ENCODE measurements at places on chromosomes 2 and 18. TPM values are rescaled to one million over a fixed set of nuclear protein-coding genes. Genes with fewer than 3 reads are reported as not detected.

DNA sequence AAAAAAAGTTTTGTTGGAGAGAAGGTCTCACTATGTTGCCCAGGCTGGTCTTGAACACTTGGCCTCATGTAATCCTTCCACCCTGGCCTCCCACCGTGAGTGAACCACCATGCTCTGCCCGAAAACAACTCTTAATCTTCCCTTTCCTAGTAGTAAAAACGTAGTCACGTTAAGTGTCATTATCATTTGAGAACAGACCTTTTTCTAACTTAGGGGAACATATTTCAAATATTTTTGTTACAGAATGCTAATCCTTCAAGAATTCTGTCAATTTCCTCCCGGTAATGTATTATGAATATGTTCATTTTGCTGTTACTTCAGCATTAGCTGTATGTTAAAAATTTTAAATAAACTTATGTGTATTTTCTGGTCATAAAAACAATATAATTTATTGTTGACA is 49.7 kb downstream of the MTA3 start:
- DNase-seq: no peak

APLF gene
- 1.3 TPM for polyA plus RNA-seq

GRCh38 chr18:48869591-48869990 is 81.2 kb downstream of the SMAD7 start:
- no peak for DNase-seq

DNA sequence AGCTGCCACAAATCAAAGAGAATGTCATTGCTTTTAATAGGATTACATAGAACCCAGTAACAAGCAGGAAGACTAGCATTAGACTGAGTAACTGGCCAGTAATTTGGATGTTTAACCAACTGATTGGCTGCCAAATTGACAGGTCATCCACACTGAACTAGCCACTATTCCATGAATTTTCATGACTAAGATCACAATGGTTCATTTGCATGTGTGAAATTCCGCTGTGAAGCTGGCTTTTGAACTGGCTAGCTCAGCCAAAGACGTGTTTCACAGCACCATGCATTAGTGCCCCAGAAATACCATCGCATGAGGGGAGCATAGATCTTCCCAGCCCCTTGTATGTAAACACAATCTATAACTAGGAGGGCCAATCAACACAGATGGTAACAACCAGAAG is 649.8 kb downstream of the ARHGAP15 start:
- no peak for DNase-seq

MYCN gene
- 5.5 TPM for polyA plus RNA-seq

DNA sequence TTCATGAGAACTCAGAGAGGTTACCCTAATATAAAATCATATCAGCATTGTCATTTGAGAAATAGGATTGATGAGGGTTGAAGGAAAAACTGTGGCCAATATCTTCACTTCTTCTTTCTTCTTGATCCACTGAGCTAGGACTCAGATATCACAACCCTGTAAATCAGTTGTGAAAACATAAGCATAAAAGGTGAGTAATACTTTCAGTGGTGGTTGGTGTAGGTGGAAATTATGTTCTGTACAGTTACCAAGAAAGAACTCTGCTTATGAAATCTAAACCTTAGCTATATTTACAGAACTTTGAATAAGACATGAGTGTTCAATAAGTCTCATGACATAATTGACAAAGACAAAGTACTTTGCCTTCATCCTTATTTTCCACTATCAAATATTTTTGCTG is 56.3 kb downstream of the PAX3 start:
- DNase-seq: no peak

DNA sequence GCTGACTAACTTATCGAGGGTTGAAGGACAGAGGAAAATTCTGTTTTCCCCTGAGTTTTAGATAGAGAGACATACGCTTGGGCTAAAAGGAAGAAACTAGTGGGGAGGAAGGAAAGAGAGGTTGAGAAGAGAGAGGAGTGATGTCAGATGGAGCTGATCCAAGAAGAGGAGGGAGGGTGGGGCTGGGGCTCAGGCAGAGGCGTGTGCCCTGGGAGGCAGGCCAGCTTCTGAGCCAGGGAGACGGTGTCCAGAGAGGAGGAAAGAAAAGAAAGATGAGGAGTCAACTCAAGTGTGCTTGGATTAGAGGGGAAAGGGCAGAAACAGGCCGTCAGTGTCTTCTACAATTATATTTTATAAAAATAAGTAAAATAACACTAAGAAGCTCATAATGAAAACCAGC is 56.2 kb downstream of the EMILIN2 start:
- peak; percentile 84 for DNase-seq

GRCh38 chr2:39128919-39129391 is 8.1 kb upstream of the SOS1 start:
- DNase-seq: no peak

DNA sequence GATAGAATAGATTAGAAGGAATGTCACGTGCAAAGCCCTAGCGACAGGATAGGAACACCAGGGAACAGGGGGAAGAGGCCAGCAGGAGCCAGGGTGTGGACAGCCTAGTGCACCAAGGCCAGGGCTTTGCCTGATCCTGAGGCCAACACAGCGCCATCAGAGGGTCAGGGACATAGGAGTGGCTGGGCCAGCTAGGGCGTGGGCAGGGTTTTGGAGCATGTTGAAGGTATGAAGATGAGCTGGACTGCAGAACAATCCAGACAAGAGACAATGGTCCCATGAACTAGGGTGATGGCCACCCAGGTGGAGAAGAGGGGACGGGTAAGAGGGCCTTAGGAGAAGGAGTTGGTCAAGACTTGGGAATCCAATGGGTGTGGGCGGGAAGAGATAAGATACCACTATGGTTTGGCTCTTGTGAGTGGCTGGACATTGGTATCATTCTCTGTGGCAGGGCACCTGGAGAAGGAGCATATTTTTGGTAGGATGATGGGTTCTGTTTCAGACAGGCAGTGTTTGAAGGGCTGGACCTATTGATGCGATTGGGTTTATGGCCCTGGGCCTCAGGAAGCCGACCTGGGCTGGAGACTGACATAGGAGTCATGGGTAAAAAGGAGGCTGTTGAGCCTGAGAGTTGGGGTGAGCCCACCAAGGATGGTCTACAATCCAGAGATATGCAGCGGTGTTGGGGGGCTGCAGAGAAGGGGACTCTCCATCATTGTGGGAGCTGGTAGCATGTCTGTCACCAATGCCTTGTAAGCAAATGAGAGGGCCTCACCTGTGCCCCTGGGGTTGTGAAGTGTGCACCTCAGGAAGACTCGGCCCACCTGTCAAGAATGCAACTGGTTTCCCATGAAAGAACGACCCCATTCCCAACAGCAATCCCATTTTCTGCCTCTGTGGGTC is 2.0 kb upstream of the HS1BP3 start:
- no peak for DNase-seq

HOXD13 gene
- polyA plus RNA-seq: not detected

DNA sequence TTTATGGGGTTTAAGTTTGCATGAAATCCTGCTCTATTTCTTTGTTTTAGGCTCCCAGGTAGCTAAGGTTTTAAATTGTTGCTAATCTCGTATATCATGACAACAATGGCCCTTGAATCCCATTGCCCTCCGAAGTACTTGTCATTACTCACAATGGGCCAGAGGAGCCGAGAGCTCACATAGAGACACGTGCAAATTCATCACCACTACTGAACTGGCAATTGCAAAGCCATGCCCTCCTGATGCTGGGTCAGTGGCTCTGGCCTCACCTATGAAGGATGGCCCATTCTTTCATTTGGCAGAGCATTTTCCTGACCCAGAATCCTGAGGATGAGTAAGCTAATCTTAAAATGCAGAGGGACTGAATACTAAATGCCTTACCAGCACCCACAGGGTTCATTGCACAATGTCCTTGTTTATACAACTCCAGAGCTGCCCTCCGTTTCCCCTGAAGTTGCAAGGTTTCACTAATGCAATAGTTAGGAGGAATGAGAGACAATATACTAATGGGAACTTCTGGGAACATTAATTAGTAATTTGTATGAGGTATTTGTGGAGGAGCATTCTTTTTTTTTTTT is 71.6 kb upstream of the GAREM1 start:
- DNase-seq: no peak

GRCh38 chr2:226903179-226903578 is 67.3 kb downstream of the RHBDD1 start:
- DNase-seq: no peak
